Amygdala (tissue), 56 donors: ENCODE measurements at places on chromosomes 1 and 21.

DNA sequence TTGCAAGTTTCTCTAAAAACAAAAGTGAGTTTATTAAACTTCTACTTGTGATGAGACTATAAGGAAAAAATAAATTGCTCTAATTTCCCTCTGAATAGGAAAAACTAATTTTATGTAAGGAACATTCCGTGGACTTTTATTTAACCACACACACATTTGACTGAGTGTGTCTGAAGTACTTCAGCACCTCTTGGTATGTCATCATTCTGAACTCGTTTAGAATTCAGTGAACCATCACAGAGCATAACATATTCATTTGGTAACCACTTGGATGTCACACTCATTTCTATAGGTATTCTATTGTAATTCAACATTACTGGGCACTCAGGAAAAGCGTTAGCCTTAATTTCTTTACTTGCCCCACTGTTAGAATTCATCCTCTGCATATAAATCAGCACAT is 79.1 kb downstream of the RGS21 start:
- no peak for DNase-seq

GRCh38 chr1:95323123-95323522 is 89.1 kb downstream of the RWDD3 start:
- no peak for DNase-seq

- no peak for DNase-seq
Observed at GRCh38 chr1:4963251-4963650, 308.8 kb downstream of the AJAP1 start.

GRCh38 chr1:162297208-162297607 is 79.4 kb downstream of the SPATA46 start:
- DNase-seq: no peak
